HFFc6 (cell line): ENCODE measurements at places on chromosomes 3 and 15.

DNA sequence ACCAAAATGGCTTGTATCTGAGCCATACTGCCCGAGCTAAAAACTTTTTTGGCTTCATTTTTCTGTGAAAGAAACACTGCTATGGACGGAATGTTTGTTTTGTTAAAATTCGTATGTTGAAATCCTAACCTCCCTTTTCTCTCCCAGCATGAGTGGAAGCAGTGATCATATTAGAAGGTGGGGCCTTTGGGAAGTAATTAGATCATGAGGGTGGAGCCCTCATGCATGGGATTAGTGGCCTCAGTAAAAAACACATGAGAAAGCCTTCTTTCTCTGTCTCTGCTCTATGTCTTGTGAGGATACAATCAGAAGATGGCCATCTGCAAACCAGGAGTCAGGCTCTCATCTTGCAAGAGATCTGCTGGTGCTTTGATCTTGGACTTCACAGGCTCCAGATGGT is 7.4 kb upstream of the FNDC3B start:
- H3K4me3 ChIP-seq = no peak overlapping the region

DNA sequence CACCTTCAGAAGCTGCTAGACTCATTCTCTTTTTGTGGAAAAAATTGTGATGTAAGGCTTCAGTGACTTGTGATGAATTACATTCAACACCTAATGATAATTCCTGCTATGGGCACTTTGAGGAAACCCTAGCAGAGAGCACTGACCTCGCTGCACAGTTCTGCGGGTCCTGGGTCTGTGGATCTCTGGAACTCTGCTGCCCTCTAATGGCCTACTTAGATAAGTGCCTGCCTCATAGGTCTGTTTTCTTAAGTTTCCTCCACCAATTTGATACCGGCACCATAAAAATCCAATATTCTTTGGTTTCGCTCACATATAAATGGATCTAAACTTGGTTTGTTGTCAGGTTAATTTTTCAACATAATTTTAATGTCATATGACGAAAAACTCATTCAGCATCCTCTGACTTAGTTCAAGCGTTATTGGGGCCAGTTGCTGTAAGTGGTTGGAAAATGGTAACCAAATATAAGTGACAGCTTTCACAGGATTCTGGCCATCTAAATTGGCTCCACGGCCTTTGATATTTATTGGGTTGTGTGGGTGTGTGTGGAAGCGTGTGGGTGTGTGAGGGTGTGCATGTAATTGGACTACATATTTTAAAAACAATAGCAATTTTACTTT is 10.4 kb downstream of the SLITRK3 start:
- no peak overlapping the region for H3K4me3 ChIP-seq
- H3K27ac ChIP-seq = no peak overlapping the region
- no peaks in the 10 kb centered on the region for H3K36me3 ChIP-seq
- peak; percentile 24 for DNase-seq
- H3K4me1 ChIP-seq = no peaks in the 10 kb centered on the region

- DNase-seq = no peak
- H3K4me1 ChIP-seq = no peaks in the 10 kb centered on the region
- no peaks in the 10 kb centered on the region for H3K36me3 ChIP-seq
- H3K27me3 ChIP-seq = peaks cover 2% of the 10 kb centered on the region
- H3K27ac ChIP-seq = no peak overlapping the region
Observed at GRCh38 chr3:69426967-69427304, 41.0 kb upstream of the FRMD4B start.

- no peak overlapping the region for H3K27ac ChIP-seq
- H3K36me3 ChIP-seq = no peaks in the 10 kb centered on the region
Observed at GRCh38 chr3:98568402-98568801, 25.0 kb downstream of the CPOX start.

DNA sequence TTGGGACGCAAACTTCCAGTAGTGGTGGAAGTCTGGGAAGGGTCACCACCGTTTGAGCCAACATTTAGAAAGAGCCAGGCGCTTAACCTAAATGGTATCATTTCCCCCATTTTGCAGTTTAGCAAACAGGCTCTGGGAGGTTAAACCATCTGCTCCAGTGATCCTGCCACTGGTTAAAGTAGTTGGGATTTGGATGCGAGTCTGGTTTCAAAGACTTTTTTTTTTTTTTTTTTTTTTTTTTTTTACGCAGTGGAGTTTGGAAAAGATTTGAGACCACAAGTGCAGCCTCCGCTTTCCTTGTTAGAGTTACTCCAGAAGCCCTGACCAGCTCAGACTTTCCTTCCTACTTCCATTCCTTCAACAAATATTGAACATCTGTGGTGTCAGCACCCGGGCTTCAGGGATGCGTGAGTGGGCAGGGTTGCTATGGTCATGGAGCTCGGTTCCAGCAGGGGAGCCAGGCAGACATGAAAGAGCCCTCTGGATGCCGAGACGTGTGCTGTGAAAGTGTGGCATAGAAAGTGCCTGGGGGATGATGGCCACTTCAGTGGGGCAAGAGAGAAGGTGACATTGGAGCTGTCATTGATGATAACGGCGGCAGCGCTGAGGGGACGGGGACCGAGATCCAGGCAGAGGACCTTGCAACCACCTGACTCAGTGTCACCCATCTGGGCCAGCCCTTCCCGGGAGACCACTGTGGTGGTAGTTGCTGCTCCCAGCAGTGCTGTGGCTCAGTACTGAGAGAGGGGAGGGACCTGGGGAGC is 1.1 kb upstream of the RNU6-1 start:
- H3K27ac ChIP-seq = peak overlapping the region; percentile 88
- peak overlapping the region; percentile 81 for H3K4me3 ChIP-seq
- no peaks in the 10 kb centered on the region for H3K36me3 ChIP-seq
- peak; percentile 30 for DNase-seq
- peaks cover 43% of the 10 kb centered on the region for H3K4me1 ChIP-seq

DNA sequence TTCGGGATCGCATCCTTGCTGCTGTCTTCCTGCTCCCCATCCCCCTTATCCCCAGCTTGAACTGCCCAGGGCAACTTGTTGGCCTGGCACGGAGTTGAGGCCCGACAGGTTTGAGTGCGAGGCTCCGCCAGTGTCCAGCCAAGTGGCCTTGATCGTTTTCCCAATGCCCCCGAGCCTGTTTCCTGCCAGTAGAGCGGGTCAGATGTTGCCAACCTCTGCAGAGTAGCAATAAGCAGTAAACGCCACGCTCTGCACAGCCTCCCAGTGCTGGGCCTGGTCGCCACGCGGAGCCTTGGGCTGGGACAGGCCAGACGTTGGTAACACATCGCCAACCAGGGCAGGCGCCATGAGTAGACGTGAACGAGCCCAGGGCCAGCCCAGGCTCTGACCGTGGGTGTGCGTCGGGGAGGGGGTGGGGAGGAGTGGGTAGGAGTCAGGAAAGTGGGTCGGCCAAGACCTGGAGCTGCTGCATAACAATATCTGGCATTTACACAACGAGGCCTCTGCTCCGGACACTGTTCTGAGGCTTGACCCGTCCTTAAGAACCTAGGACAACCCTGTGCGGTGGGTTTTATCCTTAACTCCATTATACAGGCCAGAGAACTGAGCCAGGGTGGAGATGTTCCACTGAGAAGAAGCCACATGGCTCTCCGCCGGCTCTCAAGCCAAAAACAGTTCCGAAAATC is 444 bp upstream of the ABHD14A start:
- no peak for DNase-seq
- peaks cover 22% of the 10 kb centered on the region for H3K4me1 ChIP-seq
- no peaks in the 10 kb centered on the region; the same call in 1 of the 2 replicates for H3K36me3 ChIP-seq
- no peaks in the 10 kb centered on the region for H3K27me3 ChIP-seq
- H3K27ac ChIP-seq = peak overlapping the region; percentile 94
- peak overlapping the region; percentile 97 for H3K4me3 ChIP-seq
